CMK (cell line): ENCODE measurements at places on chromosomes 3 and 15.
A peak's percentile ranks its signal among the peaks of the same experiment; 100 is the strongest.

- DNase-seq, result no peak
Observed at GRCh38 chr3:3603351-3603750, 195.9 kb upstream of the LRRN1 start.

DNA sequence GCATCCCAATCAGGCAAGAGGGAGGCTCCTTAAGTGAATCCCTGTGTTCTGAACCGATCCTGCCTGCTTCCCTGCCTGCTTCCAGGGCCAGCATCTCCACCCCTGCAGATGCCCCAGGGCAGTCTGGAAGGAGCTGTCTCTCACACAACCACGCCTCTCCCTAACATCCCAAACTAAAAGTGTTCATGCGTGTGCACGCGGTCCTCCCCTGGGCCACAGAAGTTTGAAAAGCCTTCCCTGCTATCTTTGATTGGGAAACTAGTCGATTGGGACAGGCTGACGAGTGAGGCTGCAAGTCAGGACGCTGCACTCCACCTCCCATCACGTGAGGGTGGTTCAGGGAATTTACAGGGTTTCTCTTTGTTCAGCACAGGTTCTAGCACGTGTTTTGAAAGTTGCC lies 340.9 kb upstream of the ICE2 start:
- DNase-seq, result no peak

DNA sequence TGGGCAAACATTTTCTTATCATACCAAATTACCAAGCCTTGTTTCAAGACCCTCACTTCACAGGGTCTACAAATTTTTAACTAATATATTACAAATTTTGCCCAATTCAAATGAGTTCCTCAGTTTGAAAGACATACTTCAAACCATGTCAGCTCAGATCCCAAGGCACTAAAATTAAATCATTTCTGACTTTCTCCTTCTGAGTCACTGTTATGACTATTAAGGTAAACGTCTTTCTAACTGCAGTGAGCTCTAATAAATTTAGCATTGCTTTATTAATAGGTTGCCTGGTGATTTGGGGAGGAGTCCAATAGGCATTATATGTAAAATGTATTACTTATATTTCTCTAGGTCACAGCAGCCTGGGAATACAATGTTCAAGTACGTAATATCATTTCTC lies 158.2 kb upstream of the ARHGEF26 start:
- no peak for DNase-seq

DNA sequence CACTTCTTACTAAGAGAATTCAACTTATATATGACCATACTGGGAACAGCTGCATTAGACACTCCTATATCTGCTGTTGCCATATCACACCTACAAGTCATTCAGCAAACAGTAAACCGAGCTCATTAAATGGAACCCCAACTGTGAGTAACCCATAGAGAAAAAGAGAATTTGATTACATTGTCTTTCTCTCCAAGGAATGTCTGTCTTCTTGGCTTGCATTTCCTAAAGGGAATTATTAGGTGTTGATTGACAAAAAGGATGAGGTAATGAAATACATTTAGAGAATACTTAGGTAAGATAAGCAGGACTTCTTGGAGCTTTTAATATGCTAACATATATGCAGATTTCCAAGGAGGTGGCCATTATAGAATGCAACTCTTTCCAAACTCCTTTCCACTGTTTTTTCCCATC lies 76.8 kb downstream of the SLMAP start:
- DNase-seq, result no peak

- DNase-seq, result no peak
Observed at GRCh38 chr15:44385344-44385942, 42.0 kb upstream of the CTDSPL2 start.

- DNase-seq, result no peak
Observed at GRCh38 chr3:132222868-132223538, 94.2 kb upstream of the ACP3 start.

- DNase-seq, result no peak
Observed at GRCh38 chr3:59655418-59656015, 605.7 kb upstream of the CFAP20DC start.

DNA sequence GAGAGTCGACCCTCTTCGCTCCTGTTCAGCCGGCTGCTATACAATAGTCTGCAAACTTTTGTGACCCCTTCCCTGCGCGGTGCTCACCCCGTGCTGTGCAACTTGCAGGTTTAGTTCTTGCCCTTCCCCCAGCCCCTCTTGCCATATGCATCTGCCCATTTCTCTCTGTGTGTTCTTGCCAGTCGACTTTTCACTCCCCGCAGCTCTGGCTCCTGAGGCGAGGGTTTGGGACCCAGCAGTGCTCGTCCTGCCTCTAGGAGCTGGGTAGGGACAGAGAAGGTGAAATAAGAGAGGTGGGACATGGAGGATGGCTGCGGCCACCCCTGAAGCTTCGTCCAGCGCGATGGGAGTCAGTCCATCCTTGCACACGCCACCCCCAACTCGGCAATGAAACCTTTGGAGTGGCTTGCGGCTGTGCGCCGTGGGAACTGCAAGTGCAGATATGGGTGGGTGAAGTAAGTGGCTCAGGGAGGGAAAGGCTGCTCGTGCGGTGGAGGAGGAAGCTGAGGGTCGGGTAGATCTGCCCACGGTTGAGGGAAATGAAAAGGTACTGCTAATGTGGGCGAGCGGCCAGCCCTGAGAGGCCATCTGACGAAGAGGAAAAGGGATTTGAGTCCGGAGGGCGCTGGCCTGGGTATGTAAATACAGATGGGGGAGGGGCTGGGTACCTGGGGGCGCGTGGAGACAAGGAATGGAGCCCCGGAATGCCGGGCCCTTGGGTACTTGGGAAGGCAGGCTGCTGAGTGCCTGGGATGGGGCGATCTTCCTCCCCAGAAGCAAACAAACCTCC lies 1.0 kb downstream of the LRRC3B start:
- no peak for DNase-seq

DNA sequence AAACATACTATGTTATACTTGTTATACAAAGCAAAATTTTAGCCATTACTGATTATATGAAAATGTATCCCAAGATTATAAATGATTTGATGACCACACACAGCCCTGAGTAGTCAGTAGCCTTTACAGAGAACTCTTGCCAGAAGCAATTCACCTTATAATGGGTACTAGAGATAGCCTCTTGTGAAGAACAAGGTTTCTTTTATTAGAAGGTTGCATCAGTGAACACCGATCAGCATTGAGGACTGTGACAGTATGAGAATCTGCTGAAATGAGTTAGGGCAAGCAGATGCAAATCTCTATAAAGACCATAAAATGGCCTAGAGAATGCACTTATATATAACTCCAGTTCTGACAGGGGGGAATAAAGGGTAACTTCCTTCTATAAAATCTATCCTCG lies 10.1 kb downstream of the CDC25A start:
- no peak for DNase-seq

- no peak for DNase-seq
Observed at GRCh38 chr3:11463591-11463990, 180.1 kb downstream of the VGLL4 start.

GRCh38 chr3:113736548-113737089 lies 9.4 kb downstream of the NAA50 start:
- DNase-seq, result no peak

DNA sequence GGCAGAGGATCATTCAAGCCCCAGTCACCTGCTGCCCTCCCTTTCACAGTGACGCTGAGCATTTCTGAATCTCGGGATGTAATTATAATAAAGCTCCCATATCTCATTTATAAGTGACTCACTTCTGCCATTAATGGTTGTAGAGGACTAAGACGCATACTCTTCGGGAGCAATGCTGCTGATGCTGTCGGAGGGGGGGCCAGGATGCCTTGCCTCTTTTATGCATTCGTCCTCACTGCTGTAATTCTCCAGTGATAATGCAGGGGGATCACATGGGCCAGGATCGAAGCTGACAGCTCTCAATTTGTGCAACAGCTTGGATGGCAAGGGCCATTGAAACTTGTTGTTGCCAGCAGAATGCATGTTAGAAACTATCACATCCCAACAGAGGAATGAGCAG lies 3.1 kb downstream of the HRH1 start:
- DNase-seq, result no peak

DNA sequence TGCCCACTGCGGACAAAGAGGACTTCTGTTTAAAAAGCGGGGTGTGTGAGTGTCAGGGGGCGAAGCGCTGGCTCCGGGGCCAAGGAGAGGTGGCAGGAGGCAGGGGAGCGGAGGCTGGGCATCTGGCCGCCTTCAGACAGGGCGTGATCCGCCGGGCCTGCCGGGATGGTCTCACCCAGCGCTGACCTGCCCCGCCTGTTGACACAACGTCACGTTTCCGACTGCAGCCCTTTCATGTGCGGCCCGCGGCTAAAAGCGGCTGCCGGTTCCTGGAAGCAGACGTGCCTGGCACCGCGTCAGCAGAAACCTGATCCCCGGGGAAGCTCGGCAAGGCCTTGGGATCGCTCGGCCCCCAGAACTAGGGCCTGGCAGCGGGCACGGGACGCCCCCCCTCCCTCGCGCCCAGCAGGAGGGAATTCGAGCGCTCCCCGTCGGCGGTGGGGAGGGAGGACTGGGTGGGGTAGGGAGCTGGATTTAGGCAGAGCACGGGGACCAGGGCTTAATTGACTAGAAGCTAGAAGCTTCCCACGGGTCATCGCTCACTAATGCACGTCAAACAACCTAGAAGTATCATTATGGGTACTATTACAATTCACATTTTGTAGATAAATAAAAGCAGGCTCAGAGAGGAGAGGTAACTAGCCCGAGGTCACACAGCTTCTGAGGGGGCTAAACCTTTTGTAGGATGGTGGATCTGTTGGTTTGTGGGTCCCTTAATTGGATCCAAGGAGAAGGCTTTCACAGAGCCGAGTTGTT lies 7.7 kb downstream of the BHLHE40 start:
- DNase-seq, result no peak

DNA sequence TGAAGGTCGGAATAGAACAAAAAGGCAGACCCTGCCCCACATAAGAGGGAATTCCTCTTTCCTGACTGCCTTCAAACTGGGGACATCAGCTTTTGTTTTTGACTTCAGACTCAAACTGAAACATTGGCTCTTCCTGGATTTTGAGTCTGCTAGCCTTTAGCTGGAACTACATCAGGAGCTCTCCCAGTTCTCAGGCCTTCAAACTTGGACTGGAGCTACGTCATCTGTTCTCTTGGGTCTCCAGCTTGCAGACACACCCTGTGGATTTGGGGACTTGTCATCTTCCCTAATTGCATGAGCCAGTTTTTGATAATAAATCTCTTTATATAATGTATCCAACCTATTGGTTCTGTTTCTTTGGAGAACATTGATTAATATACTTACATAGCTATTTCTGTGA lies 798.1 kb downstream of the TBL1XR1 start:
- no peak for DNase-seq

GRCh38 chr15:48861813-48862431 lies 16.0 kb upstream of the EID1 start:
- no peak for DNase-seq

GRCh38 chr3:98778383-98778782 lies 15.2 kb downstream of the ST3GAL6 start:
- no peak for DNase-seq

DNA sequence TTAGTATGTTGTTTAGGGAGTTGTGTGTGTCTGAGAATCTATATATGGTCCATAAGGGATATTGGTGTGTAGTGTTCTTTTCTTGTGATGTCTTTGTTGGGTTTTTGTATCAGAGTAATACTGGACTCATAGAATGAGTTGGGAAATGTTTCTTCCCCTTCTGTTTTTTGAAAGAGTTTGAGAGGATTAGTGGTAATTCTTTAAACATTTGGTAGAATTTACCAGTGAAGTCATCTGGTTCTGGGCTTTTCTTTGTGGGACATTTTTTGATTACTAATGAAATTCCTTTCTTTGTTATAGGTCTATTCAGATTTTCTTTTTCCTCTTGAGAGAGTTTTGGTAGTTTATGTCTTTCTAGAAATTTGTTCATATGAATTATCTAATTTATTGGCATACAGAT lies 16.9 kb downstream of the ACKR2 start:
- DNase-seq, result no peak

DNA sequence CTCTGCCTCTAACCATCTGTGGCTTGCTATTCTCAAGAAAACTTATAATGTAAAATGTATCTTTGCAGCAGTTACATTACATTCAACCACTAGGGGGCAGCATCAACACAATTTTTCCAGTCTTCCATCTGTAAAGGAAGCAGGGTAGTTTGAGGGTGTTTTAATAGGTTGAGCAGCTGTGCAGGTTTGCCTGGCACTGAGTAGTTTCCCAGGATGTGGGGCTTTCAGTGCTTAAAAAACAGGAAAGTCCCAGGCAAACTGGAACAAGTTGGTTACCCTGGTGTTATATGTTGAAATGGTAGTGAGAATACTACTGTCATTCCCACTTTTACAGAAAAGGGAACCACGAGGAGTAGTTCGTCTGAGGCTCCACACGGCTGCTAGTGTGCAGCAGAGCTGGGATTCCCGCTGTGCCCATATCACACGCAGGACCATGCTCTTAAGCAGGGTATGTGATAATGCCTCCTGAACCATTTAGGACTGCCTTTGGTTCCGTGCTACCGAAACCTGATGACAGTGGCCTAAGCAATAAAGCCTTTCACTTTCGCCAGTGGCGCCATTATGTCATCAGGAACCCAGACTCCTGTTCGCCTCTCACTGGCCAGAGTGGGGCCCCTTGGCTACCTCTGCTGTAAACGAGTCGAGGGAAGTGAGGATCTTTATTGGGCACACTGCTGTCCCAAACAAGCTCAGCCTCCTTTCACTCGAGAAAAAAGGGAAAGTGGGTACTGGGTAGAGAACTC lies 64.7 kb upstream of the ZBTB38 start:
- peak; percentile 45 for DNase-seq

DNA sequence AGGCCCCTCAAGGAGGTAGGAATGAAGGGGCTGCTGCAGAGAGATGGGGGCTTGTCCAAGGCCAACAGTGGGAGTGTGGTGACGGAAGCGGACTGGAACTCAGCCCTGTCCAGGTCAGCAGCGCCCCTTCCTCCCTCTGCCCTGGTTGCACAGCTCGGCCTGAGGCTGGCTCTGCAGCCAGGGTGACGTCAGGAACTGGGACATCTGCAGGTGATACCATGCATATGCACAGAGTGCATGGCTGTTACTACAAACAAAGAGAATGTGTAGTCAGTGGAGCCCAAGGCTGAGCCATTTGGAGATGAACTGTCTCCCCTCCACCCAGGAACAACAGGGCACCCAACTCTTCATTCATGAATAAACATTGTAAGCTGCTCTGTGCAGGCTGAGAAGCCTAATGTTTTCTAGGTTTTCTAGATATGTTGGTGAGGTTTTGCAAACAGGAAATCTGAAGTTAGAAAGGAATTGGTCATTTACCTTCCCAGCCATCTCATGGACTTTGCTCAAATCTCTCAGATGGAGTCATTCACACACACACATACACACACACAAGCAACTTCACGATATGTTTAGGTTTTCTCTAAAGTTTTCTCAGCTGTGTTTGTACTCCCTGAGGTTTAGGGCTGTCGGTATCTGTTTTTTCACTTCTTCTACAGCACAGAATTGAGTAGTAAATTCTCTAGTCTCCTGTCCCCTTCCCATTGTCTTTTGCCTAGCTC lies 117.2 kb downstream of the TLE3 start:
- DNase-seq, result no peak

GRCh38 chr3:128321418-128321817 lies 145.3 kb downstream of the DNAJB8 start:
- no peak for DNase-seq

- DNase-seq, result no peak
Observed at GRCh38 chr3:38636464-38636863, 13.0 kb downstream of the SCN5A start.
